ENCODE measurements at places on chromosomes 12 and 14. TPM values are rescaled to one million over a fixed set of nuclear protein-coding genes. Genes with fewer than 3 reads are reported as not detected.

Gene PMEL
- total RNA-seq = 0.73 TPM

DNA sequence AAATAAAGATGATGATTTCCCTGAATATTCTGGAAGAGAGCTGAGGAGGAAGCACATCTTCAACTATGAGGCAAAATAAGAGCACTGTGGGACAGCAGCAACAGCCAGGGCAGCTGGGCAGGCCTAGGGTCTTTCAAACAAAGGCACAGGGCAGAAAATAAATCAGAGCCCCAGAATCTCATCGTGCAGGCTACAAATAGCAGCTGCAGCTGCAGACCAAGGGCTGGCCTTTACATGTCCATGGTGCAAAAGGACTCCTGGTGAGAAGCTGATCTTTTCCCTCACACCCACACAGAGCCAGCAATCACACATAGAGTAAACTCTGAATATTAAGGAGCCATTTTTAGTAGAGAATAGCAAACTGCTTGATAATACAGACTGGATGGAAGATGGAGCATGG, 13.6 kb upstream of the MYBPC1 start:
- no peak for DNase-seq

Gene DNAI7
- not detected for total RNA-seq

DNA sequence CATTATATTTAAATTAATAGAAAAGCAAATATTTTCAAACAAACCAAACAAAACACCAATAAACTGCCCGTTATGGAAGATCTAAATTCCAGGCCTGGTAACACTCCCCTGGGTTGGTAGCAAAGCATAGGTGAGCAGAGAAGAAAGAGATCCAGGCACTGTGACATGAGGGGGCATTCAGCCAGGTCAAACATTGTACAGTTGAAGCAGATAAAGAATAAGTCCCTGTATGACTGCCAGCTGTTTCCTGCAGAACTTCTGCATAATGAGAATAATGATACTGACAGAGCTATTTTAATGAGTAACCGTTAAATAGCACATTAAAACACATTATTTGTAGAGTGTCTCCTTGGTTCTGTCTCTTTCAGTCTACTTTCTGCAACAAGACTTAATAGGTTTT, 35.4 kb downstream of the SLC38A1 start:
- DNase-seq = no peak

DNA sequence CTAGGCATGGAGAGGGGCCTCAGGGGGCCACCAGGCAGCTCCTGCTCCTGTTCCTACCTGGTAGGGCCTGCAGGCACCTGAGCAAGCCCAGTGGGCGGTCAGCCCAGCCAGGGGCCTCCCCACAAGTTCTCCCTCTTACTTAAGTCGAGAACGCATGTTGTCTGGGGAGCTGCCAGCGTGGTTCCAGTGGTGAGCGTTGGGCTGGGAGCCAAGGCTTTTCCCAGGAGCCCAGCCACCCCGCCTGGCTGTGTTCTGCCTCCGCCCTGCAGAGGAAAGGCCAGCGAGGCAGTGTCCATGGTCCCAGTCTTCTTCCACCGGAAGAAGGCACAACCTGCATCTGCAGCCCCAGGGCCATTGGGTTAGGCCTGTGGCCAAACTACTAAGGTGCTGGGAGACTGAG, 1.4 kb downstream of the C14orf180 start:
- DNase-seq = peak; percentile 33

DNA sequence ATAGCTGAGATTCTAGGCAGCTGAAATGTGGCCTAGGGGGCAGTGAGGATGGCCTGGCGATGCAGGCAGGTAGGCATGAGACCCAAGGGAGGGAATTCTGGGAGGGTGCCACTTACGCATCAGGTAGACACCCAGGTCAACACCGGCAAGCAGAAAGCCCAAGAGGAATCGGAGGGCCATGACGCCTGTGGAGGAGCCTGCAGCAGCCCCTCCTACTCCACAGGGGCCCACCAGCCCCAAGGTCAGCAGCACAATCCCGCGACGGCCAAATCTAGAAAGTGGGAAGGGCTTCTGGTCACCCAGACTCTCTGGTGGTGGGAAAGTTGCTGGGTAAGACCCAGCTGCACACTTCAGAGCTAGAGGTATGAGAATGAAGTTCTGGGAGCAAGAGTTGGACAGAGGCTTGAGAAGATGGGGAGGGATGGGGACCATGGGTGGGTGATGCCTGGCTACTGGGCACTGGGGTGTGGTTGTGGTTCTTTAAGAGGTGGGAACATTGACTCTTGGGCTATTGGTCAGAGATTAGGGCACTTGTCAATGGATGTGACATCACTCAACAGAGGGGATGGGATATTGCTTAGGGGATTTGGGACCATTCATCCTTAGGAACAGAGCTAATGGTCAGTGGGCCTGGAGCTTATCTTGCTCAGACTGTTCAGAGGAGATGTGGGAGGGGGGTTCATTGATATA, 3.4 kb downstream of the SLC22A17 start:
- no peak for DNase-seq

DNA sequence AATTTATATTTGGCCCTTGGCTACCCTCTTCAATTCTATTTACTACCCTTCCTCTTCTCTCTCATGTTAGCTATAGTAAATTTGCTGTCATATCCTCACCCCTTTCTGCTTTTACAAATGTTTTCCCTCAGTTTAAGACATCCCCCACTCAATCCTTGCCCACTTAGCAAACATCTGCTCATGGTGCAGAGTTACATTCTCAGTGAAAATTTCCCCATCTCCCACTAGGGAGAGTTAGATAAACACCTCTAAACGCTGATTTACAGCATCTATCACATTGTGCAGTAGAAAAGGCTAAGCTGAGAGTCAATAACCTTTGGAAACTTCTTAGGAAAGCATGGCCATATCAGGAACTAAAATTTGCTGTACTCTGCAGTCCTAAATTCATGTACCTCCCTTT, 69.0 kb downstream of the DENND5B start:
- no peak for DNase-seq

Gene TAS2R30
- 0.34 TPM for total RNA-seq

GRCh38 chr12:57524814-57525614, 2.4 kb downstream of the MBD6 start:
- DNase-seq = no peak

DNA sequence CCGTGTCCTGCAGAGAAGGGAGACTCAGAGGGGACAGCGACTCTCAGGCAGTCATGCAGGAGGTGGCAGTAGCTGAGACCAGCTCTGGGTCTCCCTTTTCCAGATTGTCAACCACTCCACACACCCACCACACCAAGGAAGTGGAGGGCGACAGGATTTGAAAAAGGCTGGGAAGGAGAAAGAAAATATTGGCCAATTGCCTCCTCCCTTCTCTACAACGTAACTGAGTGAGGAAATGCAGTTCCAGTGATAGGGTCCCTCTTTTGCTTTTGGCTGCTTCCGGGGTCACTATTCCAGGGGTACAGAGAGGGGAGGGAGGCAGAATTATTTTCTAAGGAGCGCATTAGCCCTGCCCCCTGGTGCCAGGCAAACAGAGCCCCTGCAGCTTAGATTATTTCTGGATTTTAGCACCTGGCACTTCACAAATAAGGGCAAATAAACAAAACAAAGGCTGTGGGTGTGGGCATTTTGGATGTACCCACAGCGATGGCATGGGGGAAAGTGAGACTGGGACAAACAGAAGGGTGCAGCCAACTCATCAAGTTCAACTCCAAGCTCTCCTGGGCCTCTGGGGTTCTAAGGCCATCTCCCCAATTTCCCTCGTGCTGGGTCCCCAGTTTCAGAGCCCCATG, 20.4 kb downstream of the ASB2 start:
- DNase-seq = no peak

- no peak for DNase-seq
Measured at GRCh38 chr14:33846100-33846824, 104.6 kb downstream of the EGLN3 start.

Gene HOTAIR
- 0.35 TPM for total RNA-seq

Gene NUAK1
- 24.3 TPM for total RNA-seq

DNA sequence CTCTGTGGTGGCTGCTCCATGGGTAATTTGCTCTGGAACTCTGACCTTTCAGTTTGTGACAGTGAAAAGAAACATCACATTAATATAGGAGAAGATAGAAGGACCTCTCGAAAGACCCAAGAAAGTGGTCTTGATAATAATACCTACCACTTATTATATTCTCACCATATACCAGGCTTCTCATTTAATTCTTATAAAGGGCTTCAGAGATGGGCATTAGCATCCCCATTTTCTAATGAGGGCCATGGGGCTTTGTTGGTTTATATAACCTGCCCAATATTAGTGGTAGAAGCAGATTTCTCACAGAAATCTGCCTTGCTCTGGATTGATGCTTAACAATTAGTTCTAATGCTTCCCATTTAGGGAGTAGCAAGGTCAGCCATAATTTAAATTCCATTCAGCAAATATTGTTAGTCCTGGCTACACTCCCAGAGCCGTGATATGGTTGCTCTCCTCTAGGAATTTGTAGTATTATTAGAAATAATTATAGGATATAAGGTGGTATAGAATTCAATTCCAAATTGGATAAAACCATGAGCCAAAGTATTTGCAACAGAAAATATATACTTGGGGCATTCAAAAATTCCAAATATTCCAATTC, 7.4 kb upstream of the AMIGO2 start:
- no peak for DNase-seq

GRCh38 chr12:101607894-101608293, 13.1 kb downstream of the MYBPC1 start:
- DNase-seq = peak; percentile 59

Gene ACSS3
- 5.0 TPM for total RNA-seq

Gene CLEC2A
- total RNA-seq = not detected

GRCh38 chr12:119020406-119021360, 39.3 kb downstream of the SRRM4 start:
- no peak for DNase-seq

Gene SOAT2
- total RNA-seq = not detected

DNA sequence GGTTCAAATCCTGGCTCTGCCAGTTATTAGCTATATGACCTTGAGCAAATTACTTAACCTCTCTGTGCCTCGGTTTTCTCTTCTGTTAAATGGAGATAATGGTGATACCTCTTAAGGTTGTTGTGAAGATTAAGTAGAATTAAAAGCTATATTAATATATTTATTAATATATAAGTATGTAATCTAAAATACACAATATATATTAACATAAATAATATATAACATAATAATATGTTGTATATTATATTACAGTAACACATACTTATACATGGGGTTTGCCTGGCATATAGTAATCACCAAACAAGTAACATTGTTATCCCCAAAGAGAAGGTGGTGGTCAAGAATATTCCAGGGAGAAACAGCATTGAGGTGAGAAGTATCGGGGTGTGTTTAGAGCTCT, 92.0 kb downstream of the CMKLR1 start:
- no peak for DNase-seq

Gene RNU4-1
- total RNA-seq = not detected

Gene PROX2
- not detected for total RNA-seq

Gene SPTLC2
- 6.9 TPM for total RNA-seq

DNA sequence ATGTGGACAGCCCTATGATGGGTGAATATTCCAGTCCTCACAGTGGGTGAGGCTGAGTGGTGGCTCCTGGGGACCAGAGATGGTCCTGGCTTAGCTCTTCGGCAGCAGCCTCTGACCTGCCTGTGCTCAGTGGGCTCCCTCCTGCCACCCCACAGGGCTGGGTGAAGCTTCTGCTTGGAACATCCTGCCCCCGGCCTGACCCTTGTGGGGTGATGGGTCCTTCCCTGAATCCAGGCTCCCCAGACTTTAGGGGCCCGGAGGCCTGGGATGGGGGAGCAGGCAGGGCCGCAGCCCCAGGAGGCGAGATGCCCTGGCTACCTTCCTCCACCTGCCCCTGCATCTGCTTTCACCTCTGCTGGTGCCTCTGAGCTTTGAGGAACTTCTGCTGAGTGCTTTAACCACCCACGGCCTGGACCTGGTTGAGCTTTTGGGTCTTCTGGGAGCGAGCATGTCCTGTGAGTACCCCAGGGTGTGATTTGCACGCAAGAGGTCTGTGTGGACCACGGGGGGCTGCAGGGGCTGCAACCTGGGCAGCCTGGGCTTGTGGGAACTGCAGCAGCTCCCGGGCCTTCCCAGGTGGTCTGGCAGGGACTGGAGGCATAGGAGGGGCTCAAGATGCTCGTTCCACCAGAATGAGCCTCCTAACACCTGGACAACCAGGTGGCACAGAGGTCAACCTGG, 159.5 kb downstream of the KIF26A start:
- no peak for DNase-seq

Gene TAS2R8
- not detected for total RNA-seq

DNA sequence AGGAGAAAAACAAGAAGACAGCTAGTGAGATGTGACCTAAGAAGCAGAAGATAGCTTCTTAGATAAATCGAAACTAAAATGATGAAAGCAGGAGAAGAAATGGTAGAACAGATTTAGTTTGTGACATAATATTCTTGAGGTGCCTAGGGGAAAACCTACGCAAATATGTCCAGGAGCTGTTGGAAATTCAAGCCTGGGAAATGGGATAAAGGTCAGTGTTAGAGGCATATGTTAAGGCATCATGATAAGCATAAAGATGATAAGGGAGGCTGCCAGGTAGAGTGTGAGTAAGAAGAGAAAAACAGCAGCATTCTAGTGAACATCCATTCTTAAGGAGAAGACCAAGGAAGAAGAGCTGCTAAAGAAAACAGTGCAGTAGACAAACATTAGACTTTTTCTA, 109.6 kb upstream of the LGR5 start:
- no peak for DNase-seq

Gene SLC6A12
- total RNA-seq = not detected

GRCh38 chr12:61037792-61038191, 1222.4 kb upstream of the USP15 start:
- DNase-seq = no peak

DNA sequence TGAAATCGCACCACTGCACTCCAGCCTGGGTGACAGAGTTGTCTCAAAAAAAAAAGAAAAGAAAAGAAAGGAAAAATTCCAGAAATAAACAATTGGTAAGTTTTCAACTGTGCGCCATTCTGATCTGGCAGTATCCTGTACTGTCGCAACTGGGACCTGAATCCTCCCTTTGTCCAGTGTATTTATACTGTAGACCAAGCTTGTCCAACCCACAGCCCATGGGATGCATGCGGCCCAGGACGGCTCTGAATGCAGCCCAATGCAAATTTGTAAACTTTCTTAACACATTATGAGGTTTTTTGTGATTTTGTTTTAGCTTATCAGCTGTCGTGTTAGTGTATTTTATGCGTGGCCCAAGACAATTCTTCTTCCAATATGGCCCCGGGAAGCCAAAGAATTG, 84.7 kb downstream of the TMCC3 start:
- no peak for DNase-seq

GRCh38 chr14:33184587-33184986, 245.9 kb downstream of the NPAS3 start:
- DNase-seq = no peak

DNA sequence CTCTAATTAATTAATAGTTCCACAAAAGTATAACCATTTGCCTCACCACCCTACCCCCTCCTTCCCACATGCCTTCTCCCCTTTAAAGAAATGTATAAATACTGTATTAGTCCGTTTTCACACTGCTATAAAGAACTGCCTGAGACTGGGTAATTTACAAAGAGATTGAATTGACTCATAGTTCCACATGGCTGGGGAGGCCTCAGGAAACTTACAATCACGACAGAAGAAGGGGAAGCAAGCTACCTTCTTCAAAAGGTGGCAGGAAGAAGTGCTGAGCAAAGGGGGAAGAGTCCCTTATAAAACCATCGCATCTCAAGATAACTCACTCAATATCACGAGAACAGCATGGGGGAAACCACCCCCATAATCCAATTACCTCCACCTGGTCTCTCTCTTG, 8.2 kb upstream of the RESF1 start:
- no peak for DNase-seq

Gene SLC11A2
- total RNA-seq = 24.0 TPM

GRCh38 chr12:24776861-24777260, 172.0 kb downstream of the BCAT1 start:
- DNase-seq = no peak

Gene C3AR1
- total RNA-seq = 1.6 TPM
